ENCODE measurements at places on chromosomes 5 and 9.

- DNase-seq: no peak
Observed at GRCh38 chr5:119347991-119348390, 7.8 kb upstream of the TNFAIP8 start.

DNA sequence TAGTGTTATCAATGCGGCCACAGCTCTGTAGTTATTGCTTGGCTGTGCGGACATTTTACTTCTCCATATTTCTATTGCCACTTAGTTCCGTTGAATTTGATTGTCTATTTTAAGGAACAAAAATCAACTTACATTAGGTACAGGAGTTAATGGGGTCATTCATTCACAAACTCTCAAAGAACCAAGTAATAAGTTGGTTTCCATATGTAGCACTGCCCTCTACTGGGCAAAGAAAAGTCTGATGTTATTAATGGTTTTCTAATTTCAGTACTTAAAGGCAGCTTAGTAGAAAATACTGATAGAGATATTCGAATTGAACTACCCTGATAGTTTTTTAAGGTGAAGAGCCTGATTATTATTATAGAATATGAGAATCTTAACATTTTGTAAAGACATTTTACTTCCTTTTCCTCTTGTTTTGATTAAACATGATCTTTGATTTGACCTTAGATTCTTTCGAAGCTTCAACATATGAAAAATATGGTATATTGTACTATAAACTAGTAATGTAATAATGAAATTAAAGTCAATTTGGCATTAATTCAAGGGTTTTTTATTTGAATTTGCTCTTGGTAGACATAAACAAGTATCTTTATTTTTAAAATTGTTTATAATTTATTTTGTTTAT, 119.5 kb upstream of the CTNND2 start:
- no peak for DNase-seq

GRCh38 chr5:88116396-88116795, 152.2 kb downstream of the TMEM161B start:
- no peak for DNase-seq

- DNase-seq: no peak
Observed at GRCh38 chr9:135586601-135587109, 25.1 kb downstream of the PAEP start.

DNA sequence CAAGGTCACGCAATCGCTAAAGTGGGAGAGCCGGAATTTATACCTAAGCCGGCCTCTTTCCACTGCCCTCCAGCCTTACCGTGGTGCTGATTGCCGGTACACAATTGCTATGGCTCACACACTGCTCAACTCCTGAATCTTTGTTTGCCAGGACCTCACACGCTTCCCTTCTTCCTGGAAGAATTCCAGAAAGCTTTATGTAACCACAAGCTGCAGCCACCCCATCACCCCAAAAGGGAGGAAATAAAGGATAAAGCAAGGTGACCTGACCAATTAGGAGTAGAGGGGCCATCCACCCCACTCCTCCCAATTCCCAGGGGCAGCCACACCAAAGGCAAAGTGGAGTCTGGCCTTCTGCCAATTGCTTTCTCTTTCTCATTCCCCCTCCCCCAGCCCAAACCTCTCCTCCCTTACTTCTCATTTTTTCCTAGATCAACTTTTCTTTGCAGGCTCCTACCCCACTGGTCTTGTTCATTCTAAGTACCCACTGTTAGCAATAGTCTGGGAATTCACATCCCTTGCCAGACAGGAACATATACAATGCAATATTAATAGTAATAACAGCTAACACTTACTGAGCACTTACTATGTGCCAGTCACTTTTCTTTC, 18.0 kb upstream of the CDC23 start:
- DNase-seq: peak; percentile 54

DNA sequence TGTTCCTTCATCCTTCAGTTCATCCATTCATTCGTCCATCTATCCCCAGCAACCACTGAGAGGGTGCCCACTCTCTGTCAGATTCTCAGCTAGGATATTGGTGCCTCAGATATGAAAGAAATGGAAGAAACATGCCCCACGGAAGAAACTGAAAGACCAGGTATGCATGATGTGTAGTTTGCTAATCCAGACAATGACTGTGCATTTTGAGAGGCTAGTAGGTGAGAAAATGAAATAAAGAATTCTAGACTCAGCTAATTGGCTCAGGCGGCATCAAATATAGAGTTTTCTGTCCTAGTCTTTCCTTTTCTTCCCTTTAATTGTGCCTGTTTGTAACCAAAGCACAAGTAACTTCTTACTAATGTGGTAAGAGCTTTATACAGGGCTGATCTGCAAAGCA, 104.7 kb downstream of the PDZD2 start:
- no peak for DNase-seq

DNA sequence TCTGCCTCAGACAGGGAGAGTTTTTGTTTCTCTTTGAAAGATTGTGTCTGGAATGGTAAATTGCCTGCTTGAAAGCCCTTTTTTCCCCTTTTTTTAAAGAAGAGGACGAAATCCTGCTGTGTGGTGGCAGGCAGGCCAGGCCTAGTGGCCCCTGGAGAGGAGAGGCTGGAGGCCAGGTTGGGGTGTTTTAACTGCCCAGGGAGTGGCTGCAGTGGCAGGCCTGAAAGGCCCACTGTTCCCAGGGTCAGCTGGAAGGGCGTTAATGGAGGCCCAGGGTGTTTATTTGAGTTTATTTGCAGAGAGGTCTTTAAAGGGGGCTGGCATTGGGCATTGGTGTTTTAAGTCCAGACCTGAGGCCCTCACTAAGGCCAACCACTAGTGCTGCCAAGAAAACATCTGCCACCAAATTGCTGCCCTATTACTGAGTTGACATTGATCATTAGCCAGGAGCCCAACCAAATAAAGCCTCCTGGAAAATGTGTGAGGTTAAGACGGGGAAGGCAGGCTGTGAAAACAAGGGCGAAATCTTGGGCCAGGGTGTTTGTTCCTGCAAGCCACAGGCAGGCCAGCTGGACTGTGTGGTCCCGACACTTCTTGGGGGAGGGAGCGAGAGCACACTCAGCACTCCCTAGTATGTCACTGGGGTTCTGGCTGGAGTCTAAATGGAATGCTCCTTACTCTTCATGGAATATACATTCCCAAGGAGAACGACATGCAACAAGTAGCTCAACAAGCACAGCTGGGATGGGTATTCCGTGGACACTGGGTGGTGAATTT, 5.0 kb downstream of the JADE2 start:
- DNase-seq: no peak

- peak; percentile 88 for DNase-seq
Observed at GRCh38 chr5:34789021-34789531, 49.9 kb upstream of the TTC23L start.

- DNase-seq: no peak
Observed at GRCh38 chr5:137932800-137933199, 43.5 kb downstream of the PKD2L2 start.

- peak; percentile 69 for DNase-seq
Observed at GRCh38 chr9:101028346-101029314, at the start of gene PLPPR1. PLPPR1 (plus strand) TSS chr9:101028727.

- no peak for DNase-seq
Observed at GRCh38 chr5:151477101-151477500, 29.7 kb downstream of the SLC36A1 start.

GRCh38 chr9:104506565-104506964, 2.5 kb downstream of the OR13F1 start:
- no peak for DNase-seq

DNA sequence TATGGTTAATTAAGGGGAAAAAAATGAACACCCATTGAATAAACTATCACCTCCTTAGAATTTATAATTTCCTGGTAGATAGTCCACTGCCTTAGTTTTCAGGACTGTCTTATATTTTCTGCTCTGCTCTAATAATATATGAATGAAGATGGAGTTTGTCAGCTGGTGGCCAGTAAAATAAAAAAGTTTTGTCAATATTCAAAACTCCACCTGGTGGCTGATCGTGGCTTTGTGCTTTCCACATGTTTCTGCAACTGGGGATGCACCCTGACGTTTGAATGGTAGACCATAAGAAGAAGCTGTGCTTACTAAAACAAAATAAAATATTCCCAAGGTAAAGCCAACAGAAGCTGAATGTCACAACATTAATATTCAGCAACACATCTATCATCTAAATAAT, 286.6 kb upstream of the IZUMO3 start:
- DNase-seq: no peak

- peak; percentile 20 for DNase-seq
Observed at GRCh38 chr5:39256477-39257235, 37.3 kb upstream of the FYB1 start.

- no peak for DNase-seq
Observed at GRCh38 chr9:22208846-22209585, 199.9 kb upstream of the CDKN2B start.

DNA sequence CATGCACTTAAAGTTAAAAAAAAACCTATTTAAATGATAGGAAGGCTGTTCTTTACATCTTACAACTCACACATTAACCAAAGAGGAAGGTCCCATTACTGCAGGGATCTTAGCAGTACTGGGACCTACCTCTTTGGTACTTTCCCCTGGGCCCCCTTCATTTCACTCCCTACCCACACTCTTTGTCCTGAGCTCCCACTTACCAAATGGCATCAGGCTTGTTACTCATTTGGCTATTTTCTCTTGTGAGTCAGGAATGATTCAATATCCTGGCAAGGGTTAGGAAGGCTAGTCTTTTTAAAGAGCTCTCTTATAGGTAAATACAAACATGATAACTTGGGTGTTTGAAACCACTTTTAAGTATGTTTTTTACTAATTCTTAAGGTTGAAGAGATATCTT, 117.4 kb upstream of the ELL2 start:
- peak; percentile 69 for DNase-seq

DNA sequence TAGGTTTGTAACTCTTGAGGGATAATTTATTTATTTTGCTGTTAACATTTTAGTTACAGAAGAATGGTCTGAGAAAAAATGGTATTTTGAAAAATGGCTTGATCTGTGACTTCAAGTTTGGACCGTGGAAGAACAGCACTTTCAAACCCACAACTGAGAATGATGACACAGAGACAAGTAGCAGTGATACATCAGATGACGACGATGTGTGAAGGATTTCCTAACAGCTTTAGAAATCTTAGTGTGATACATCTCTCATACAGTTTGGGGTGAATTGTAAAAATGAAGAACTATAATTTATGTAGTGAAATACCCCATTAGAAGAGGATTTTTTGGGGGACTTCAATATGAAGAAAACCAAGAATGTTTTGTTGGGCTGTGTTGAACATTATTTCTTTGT, 88.7 kb downstream of the GPBP1 start:
- no peak for DNase-seq

DNA sequence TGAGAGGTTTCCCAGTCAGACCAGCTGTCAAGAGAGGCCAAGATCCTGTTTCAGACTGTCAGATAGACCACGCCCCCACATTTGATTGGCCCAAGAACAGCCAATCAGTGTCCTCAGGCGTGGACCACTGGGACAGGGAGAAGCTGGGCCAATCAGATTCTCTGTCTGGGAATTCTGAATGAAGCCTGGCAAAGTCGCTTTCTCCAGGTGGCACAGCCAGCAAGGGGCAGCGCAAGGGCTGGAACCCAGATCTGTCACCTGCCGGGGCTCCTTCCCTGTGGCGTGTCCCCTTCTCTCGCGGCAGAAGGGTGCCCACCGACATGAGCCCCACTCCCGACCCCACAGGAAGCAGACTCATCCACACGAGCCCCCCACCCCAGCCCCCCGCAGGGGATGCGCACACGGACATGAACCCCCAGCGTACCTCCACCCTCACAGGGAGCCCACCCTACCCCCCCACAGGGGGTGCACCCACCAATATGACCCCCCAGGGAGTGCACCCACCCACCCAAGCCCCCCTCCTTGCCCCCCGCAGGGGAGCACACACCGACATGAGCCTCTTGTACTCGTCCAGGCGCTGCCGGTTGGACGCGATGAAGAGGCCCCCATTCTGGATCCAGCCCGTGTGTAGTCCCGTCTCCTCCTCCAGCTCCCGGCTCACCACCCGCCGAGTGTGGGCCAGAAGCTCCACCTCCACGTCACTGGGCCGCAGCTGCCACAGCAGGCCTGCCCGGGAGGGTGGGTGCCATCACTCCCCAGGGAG, 6.1 kb downstream of the SARDH start:
- peak; percentile 66 for DNase-seq

GRCh38 chr5:68962757-68963484, 130.9 kb upstream of the SLC30A5 start:
- peak; percentile 44 for DNase-seq

GRCh38 chr5:83251849-83252248, 174.5 kb downstream of the XRCC4 start:
- DNase-seq: no peak

GRCh38 chr9:111178331-111179055, 140.2 kb upstream of the LPAR1 start:
- no peak for DNase-seq

DNA sequence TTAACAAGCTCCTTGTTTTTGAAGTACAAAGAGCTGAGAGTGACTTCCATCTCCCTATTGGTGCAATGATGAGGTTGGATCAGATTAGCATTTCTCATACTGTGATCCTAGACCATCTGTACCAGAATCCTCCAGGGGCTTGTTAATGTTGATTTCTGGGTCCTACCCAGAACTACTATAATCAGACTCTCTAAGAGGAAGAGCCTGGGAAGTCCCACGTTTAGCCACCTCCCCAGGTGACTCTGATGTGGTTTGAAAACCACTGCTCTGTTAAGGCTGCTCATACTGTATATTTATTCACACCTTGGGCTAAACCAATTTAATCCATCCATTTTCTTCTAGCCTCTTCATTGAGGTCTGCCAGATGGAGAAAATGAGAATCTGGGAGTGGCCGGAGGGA, 49.6 kb upstream of the SMIM32 start:
- no peak for DNase-seq

DNA sequence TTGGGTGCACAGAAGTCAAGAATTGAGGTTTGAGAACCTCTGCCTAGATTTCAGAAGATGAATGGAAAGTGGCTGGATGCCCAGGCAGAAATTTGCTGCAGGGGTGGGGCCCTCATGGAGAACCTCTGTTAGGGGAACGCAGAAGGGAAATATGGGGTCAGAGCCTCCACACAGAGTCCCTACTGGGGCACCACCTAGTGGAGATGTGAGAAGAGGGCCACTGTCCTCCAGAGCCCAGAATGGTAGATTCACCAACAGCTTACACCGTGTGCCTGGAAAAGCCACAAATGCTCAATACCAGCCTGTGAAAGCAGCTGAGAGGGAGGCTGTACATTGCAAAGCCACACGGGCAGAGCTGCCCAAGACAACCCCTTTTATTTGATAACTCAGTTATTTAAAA, 383.5 kb downstream of the TLE4 start:
- no peak for DNase-seq

- DNase-seq: no peak
Observed at GRCh38 chr5:173745123-173745522, 128.7 kb upstream of the BOD1 start.

GRCh38 chr5:97544240-97544639, 361.2 kb upstream of the RIOK2 start:
- no peak for DNase-seq

GRCh38 chr9:88593537-88594185, 58.7 kb downstream of the NXNL2 start:
- DNase-seq: peak; percentile 35

DNA sequence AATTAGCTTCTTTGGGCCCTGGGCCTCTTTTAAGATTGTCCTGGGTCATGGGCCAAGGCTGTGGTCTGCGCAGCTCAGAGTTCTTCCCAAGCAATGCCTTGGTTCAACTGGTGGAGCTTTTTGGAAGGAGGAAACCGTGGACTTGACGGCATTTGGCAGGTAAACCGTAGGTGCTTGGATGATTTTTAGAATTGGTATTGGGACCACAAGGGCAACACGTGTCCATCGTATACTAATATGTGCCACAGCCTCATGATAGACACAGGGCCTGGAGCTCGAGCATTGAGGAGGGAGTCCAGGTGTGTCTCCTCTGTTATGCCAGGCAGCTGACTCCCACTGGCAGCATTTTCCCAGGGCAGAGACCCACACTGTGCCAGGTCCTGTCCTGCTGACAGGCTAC, 120.9 kb upstream of the PITX1 start:
- no peak for DNase-seq
